CD4-positive, alpha-beta T cell treated with Interleukin-21 for 1 hour (primary cell): ENCODE measurements at places on chromosomes 3 and 15.

DNA sequence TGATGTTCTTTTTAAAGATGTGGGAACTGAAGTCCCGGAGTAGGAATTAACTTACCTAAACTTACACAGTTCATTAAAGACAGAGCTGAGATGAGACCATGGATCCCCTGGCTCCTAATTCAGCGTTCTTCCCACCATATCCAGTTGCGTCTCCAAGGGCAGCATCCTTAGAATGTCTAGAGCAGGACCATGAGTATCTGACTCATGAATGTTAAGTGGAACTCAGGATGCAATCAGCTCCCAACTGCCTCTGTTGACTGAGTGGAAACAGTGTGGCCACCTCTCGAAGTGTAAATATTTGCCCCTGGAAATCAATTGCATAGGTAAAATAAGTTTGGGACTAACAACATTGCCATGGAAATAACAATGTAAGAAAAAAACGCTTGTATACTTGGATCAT, 2.5 kb downstream of the SNTN start:
- DNase-seq: no peak

DNA sequence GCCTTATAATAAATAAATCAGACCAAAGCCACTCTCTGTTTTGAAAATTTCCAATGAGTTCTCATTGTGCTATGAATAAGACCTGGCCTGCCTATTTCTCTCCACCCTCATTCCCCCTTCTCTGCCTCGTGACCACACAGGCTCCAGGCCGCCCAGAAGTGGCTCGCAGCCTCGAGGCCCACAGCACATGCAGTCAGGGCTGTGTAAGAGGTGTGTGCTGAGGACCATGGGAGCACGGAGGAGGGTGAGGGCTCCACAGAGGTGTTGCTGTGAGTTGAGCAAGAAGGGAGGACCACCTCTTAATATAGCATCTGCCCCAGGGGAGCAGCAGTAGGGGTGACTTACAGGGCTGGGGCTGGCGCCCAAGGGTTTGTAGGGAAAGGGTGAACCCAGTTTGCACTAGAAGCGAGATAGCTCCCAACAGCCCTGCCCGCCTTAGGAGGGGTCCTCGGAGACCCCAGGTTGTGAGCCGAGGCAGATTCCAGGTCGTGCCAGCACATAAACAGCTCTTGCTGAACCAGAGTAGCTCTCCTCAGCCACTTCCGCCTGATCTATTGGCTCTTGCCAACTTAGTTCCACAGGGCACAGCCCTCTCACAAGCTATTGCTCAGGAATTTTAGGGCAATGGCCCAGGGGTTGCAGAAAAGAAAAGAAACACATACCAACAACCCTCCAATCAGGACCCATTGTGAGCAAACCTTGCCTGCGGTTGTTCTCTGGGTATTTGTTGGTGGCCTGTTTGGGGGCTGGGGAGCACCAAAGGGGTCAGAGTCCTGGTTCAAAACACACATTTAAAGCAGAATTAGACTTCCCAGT, 117.7 kb downstream of the MYLK start:
- no peak for DNase-seq

GRCh38 chr3:194671511-194671899, 486 bp downstream of the LSG1 start:
- peak; percentile 70 for DNase-seq

- no peak for DNase-seq
These were observed 29.6 kb downstream of the SLC6A1 start for GRCh38 chr3:11022115-11022514.

GRCh38 chr3:9349321-9350117, 13.3 kb upstream of the THUMPD3 start:
- DNase-seq: no peak

DNA sequence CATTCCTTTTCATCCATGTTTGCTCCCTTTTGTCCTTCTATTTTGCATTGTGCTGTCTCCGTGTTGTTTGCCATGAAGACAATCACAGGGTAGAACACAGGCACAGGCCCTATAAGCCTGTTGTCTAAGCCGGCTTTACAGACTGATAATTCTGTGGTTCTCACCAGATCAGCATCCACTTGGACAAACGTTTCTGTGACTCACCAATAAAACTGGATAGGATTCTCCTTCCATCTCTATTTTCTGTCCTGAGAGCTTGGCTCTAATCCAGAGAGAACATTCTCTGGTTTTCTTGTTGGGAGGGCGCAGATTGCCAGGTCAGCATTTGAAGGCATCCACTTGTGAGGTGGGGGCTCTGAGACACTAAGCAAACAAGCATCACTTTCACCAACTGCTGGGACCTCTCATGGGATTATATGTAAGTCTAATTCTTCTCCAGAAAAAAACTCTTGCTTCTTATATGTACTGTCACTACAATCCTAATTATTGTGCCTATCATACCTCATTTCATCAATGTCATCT, 101.6 kb downstream of the ERC2 start:
- no peak for DNase-seq

DNA sequence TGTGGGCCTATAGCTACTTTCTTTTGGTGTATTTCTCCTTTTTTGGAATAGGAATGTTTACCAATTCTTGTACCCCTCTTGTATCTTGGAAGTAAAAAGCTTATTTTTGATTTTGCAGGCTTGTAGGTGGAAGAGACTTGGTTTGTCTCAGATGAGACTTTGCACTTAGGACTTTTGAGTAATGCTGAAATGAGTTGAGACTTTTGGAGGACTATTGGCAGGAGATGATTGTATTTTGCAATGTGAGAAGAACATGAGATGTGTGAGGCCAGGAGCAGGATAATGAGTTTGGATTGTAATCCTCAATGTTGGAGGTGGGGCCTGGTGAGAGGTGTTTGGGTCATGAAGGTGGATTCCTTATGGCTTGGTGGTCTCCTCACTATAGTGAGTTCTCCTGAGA, 106.3 kb downstream of the KBTBD8 start:
- DNase-seq: no peak

GRCh38 chr3:149085828-149086231, 503 bp downstream of the HLTF start:
- peak; percentile 28 for DNase-seq

GRCh38 chr3:162933656-162934055, 1437.0 kb downstream of the OTOL1 start:
- DNase-seq: no peak

- no peak for DNase-seq
These were observed 3.1 kb downstream of the SH3BP5 start for GRCh38 chr3:15329046-15330005.

DNA sequence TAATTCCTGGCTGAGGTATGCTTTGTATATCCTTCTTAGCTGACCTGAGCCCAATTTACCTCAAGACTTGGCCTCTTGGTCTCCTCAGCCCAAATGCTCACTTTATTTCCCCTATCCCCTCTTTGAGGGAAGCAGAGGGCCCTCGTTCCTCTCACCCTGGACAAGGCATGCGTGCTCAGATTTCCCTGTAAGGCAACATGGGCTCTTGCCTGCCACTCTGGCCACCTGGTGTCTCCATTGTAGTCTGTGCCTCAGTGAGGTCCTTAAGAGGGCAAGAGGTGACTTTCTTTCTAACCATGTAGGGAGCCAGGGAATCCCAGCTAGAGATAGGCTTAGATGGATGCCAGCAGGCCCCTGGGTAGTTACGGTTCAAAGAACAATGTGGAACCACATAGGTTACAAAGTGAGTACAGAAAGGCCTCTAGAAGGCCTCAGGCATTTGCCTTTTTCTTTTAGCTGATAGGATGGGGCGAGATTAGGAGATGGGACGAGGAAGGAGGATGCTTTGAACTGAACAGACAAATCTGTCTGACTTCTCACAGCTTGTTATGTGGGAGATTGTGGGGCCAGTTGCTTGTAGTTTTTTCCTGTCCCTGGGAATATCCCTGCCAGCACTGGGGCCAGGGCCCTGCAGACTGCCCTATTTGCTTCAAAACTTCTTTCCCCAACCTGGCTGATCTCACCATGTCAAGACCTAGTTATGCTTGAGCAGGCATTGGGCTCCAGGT, 1.1 kb upstream of the INTS14 start:
- no peak for DNase-seq

DNA sequence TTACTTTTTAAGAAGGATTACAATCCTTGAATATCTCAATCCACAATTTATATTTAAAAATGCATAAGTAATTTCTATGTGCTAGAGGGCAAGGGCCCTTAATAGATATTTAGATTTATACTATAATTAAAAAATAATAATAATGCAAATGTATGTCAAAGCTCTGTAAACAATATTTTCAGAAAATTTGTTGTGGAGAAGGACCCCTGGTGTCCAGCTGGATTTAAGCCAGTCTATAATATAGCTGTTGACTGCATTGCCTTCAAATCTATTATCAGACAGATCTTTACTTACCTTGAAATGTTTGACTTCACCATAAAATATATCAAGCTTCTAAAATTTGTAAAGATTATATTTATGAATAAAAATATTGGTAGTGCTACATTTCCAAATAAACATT, 65.6 kb downstream of the ZBTB20 start:
- no peak for DNase-seq

DNA sequence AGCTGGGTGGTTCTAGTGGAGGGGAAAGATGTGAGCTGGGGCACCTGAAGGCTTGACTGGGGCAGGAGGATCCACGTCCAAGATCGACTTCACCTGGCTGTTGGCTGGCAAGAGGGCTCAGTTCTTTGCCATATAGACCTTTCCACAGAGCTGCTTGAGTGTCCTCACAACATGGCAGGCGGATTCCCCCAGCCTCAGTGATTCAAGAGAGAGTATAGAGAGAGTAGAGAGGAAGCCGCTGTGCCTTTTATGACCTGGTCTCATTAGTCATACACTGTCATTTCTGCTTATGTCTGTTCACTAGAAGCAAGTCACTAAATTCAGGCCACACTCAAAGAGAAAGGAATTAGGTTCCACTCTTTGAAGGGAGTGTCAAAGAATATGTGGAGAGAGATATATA, 101.6 kb downstream of the APBA2 start:
- no peak for DNase-seq

DNA sequence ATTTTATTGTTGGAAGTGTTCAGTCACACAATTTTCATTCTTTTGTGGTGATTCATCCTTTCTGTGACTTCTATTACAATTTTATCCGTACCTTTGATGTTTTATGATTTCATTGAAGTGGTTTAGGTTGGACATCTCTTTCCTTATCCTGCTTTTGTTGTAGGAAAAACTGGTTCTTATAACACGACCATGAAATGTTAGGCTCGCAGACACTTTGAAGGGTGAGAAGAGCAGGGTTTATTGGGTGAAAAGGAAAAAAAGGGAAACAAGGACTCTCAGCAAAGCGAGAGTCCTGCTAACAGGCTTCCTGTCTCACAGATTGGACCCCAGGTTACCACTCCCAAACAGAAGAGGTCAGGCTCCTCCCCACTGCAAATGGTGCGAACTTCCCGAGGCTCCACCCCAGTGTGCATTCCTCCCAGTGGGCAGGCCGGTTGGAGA, 257.4 kb downstream of the STXBP5L start:
- no peak for DNase-seq

GRCh38 chr3:78957456-78957855, 810.3 kb downstream of the ROBO1 start:
- DNase-seq: no peak

GRCh38 chr3:44795197-44795596, 33.6 kb downstream of the KIF15 start:
- no peak for DNase-seq

GRCh38 chr3:160792540-160792939, 36.5 kb downstream of the PPM1L start:
- DNase-seq: no peak

DNA sequence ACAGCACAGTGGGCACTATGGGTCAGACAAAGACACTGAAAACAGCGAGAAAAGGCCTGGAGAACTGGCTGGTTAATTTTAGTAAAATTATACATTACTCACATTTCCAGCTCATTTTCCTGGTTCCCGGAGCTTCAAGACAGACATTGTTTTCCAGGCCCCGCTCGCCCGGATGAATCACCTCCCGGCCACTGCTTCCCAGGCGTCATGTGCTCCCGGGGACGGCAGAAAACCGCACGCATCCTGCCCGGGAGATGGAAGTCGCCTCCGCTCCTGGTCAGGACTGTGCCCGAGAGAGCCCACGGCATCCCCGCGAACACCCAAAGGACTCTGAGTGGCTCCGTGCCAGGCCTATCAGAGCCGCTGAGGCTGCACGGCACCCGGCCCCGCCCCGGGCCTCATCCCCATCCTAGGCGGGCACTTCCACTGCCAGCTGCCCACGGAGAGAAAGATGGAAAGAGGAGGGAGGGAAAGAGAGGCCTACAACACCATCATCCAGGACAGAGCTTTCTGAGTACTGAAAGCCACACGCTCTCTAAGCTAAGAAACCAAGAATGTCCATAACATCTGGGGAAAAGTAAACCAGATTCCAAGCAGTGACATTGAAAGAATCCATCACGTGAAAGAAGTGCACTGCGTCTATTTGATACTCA, 75.1 kb downstream of the VGLL4 start:
- no peak for DNase-seq

DNA sequence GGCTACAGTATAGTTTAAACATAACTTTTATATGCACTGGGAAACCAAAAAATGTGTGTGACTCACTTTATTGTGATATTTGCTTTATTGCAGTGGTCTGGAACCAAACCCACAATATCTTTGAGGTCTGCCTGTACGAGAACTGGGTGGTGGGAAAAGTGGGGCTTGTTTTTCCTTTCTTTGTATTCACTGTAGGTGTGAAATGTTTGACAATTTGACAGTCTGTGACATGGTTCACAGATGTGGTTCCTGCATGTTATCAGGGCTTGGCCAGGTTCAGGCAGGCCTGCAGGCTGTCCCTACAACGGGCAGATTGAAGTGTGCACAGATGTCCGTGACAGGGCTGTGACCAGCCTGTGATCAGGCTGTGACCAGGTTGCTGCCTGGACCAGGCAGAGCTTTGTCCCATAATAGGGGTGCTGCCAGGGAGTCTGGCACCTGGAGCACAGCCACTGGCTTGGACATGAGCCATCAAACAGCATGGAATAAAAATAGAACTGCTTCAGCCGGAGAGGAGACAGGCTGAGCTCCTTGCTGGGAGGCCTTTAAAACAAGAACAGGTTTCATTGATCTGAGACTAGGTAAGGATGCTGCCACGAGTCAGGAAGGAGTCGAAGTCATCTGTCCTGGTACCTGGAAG, 61.0 kb downstream of the KLF13 start:
- peak; percentile 63 for DNase-seq

DNA sequence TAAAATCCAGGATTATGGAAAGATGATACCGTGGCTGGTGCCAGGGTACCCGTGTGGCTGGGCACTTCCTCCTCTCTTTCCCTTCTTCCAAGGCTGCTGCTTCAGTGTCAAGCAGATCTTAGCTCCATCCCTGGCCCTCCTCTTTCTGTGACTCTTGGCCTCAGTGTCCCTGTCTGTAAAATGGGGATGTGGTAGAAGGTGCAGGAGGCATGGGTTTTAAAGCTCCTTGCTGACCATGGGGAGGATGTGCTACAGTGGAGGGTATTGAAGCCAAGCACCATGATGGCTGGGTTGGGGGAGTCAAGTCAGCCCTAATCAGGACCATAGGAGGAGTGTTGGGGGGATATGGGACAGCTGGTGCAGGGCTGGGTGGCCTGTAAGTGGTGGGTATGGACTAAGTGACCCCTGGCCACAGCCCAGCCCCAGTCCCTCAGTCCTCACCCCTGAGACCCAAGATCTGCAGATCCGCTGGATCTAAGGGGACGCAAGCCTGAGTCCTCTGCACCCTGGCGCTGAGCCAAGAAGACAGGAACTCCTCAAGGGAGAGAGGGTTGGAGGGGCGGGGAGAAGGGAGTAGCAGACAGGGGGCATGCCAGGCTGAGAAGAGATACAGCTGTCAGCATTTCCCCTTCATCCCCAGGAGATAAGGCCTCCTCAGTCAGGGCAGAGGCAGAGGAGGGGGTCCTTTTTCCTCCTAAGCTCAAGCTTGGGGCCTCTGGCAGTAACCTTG, 12.0 kb downstream of the PTH1R start:
- no peak for DNase-seq
